8988T (cell line): ENCODE measurements at places on chromosomes 12 and 14.

DNA sequence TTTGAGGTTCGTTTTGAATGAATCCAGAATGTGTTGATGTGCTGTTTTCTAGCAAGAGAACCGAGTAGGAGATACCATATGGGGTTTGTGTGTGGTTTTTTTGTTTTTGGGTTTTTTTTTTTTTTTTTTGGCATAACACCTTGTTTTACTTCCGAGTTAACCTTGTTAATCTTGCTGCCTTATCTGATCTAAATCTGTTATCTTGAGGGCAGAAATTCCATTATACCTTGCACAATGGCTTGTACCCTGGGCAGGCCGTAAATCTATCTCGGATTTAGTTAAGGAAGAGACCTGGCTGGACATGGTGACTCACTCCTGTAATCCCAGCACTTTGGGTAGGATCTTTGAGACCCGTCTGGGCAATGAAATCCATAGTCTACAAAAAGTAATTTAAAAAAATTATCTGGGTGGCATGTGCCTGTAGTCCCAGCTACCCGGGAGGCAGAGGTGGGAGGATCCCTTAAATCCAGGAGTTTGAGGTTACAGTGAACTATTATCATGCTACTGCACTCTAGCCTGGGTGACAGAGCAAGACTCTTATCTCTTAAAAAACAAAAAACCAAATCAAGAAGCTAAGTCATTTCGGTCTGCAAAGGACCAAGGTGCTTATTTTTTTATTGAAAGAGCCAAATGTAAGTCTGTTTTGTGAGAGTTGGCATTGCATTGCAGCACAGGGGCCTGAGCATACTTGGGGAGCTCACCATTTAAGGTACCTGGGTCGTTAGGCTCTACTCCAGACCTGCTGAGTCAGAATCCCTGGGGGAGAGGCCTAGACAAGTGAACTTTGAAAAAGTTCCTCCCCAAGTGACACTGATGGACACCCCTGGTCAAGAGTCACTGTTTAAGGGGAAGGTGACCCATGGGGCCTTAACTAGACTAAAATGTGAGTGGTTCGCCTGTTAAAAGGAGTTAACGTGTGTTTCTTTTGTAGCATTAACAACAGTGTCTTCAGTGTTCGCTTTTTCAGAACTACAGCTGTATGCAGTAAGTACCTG lies 6.7 kb downstream of the DLST start:
- no peak for DNase-seq

- DNase-seq, result no peak
These were observed 418.2 kb downstream of the FLRT2 start for GRCh38 chr14:85948153-85948552.

- no peak for DNase-seq
These were observed 89.9 kb downstream of the OTOGL start for GRCh38 chr12:80189241-80189640.

DNA sequence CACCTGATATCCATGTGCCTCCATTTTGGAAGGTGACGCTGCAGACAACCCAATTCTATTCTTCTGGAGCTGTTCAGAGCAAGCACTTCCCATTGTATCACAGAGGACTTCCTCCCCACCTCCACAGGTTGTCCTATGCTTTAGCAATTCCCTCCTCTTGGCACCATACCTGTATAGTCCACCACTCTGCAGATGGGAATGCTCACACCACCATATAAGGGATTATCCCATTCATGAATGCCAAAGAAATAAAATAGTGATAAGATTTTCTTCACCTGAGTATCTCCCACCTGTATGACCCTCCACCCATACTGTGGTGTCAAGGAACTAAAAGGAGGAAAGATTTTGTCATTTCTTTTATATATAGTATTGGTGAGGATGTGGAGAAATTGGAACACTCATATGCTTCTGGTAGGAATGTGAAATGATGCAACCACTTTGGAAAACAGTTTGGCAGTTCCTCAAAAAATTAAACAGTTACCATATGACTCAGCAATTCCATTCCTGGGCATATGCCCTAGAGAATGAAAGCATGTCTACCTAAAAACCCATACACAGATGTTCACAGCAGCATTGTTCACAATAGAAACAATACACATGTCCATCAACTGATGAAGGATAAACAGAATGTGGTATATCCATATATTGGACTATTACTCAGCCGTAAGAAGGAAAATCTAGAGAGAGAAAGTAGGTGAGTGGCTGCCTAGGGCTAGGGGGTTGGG lies 75.2 kb downstream of the FIGNL2 start:
- DNase-seq, result no peak

DNA sequence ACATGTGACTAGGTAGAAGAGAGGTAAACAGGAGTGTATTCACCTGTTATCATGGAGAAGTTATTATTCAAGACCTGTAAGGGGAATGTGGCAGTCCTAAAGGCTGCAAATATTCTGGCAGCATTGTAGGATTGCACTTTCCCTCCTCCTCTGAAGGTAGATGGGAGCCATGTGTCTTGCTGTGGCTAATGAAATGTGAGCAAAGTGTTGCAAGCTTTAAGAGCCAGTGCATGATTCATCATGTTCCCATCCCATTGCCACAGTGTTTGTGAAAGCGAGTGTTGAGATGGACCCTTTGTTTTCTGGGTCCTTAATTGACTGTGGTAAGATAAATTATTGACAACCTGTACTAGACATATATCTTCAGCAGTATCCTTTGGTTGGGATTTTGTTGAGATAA lies 128.7 kb downstream of the RGS6 start:
- DNase-seq, result no peak

GRCh38 chr12:16555630-16556029 lies 50.3 kb downstream of the LMO3 start:
- no peak for DNase-seq
